Stomach (tissue), 19 donors: ENCODE measurements at places on chromosomes 11 and 22. TPM values are rescaled to one million over a fixed set of nuclear protein-coding genes. Genes with fewer than 3 reads are reported as not detected.

DNA sequence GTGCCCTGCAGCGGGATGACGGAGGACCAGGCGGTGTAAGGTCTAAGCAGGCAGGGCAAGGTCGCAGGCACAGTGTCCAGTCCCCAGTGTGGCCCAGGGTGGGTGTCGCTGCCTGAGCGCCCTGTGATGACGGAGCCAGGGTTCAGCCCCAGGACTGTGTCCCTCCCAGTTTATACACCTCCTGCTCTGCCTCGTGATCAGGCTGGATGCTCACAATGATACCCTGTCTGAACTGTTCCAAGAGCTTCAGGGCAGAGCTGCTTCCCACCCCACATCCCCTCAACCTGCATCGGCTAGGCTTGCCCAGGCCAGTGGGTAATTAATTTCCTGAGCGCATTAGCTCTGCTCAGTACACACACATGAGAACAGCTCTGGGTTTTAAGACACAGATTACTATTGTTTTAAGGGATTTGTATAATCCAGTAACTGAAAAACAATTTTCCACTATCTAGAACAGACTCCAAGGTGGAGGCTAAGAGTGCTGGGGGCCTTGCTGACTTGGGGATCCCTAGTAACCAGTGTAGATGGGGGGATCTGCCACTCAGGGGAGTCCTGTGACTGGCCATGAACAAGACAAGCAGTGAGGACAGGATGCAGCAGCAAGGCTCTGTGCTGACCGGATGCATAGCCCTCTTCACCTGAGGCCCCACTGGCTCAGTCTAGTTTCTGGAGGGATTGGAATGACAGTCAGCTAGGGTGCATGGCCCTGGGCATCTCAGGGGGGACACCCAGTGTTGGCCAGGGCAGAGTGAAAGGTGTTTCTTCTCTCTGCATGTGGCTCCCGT lies 34.1 kb downstream of the GNAZ start:
- DNase-seq: no peak

- DNase-seq: no peak
These were observed 26.2 kb downstream of the TSPAN32 start for GRCh38 chr11:2328021-2328420.

TREH gene
- total RNA-seq: not detected

DNA sequence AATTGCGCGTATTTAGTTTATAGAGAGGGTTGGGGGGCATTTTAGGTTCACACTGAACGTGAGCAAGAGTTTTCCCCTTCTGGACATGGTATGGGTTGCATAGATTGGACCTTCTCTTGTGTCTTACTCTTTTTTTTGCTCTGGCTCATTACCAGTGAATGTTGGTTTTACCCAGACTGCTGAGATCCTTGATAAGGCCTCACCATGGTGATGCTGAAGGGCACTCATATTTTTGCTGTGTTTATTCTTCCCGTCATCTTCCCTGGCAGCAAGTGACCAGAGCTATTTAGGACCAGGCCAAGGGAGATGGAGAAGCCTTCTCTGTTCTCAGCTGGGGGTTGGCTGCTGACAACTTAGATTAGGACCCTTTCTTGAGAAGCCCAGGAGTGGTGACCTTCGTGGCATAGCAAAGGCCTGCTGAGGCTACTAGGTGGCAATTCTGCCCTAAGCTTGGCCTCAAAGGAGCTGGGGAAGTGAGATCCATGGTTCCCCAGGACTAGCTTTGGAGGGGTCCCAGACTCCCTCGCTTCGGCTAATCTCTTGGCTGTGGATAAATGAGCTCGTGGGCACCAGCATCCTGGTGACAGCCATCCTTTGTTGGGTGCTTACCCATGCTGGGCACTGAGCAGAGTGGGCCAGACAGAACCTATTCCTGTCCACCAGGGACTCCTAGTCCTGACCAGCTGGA lies 47.3 kb downstream of the GRIK4 start:
- no peak for DNase-seq

EHF gene
- total RNA-seq: 36.2 TPM

- no peak for DNase-seq
These were observed 248.0 kb downstream of the CASP12 start for GRCh38 chr11:104650234-104650633.

GRCh38 chr22:36510384-36510783 lies 3.5 kb upstream of the FOXRED2 start:
- no peak for DNase-seq

DNA sequence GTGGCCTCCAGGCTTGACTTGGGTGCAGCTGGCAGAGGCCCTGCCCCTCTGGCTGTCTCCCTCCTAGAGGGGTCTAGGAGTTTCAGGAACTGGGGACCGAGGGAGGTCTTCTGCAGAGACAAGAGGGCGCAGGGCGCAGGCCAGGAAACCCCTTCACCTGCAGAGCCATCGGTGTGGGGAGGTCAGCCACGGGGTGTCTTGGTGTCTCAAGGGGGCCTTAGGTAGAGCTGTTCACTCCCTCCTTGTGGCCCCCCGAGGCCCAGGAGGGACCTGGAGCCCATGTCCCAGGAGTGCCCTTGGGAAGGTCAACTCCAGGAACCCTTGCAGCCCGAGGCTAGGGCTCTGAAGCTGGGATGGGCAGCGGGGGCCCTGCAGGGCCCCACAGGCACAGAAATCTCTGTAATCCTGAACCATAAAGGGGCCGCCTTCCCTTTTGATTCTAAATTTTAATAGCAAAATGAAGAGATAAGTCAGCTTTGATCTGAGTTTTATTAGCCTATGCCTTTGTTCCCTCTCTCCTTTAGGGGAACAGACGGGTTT lies 31.4 kb upstream of the TH start:
- DNase-seq: no peak
